Activated CD4-positive, alpha-beta T cell treated with anti-CD3 and anti-CD28 coated beads, Interleukin-2, amount 50 U/mL, for 24 hours (primary cell): ENCODE measurements at places on chromosomes 13 and 19.

DNA sequence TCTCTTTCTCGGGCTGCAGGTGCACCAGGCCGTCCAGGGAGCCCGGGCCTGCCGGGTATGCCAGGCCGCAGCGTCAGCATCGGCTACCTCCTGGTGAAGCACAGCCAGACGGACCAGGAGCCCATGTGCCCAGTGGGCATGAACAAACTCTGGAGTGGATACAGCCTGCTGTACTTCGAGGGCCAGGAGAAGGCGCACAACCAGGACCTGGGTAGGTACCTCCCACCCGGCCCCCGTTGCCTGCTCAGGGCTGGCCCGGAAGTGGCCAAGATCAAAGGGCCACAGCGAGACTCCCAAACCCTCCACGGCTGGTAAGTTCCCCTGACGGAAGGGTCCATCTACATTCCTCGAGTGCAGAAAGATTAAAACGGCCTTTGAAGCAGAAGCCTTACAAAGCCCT, 55.1 kb downstream of the RAB20 start:
- DNase-seq, result no peak

- no peak for DNase-seq
Measured at GRCh38 chr13:111219280-111219679, 101.2 kb upstream of the TEX29 start.

DNA sequence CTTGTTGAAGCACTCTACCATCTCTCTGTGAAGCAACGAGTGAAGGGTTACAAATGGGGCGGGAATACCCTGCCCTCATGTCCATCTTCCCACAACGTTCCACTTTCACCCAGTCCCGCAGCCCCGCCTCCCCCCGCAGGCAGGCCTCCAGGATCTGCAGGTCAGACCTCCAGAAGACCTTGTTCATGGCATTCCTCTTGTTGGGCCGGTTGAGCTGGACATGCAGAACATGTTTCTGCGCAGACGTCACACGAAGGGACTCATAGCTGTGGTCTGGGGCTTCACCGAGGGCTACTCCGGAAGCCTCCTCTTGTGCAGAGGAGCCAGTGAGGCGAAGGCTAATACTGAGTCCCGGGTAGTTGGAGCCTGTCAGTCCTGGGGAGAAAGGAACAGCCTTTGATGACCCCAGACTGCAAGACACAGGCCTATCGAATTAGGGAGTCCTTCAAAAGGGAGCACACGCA, 420 bp downstream of the ECH1 start:
- DNase-seq, result no peak

GRCh38 chr13:73416093-73416492, 357.3 kb downstream of the KLF5 start:
- no peak for DNase-seq

- no peak for DNase-seq
Measured at GRCh38 chr13:86788616-86789015, 882.6 kb upstream of the SLITRK5 start.

GRCh38 chr13:98443329-98443728, 133.6 kb downstream of the STK24 start:
- DNase-seq, result no peak
